ENCODE measurements at places on chromosomes 2 and 18.

- H3K27ac ChIP-seq, result no peak overlapping the region
- peaks cover 5% of the 10 kb centered on the region for H3K4me1 ChIP-seq
- H3K36me3 ChIP-seq, result no peaks in the 10 kb centered on the region
- no peak overlapping the region for H3K4me3 ChIP-seq
- no peaks in the 10 kb centered on the region for H3K27me3 ChIP-seq
These were observed 27.5 kb downstream of the TFCP2L1 start for GRCh38 chr2:121257480-121257840.

- H3K4me1 ChIP-seq, result peaks cover 6% of the 10 kb centered on the region
- no peak for DNase-seq
- no peaks in the 10 kb centered on the region for H3K36me3 ChIP-seq
- H3K27ac ChIP-seq, result no peak overlapping the region
These were observed 73.4 kb upstream of the SMAD7 start for GRCh38 chr18:49023938-49024803.

DNA sequence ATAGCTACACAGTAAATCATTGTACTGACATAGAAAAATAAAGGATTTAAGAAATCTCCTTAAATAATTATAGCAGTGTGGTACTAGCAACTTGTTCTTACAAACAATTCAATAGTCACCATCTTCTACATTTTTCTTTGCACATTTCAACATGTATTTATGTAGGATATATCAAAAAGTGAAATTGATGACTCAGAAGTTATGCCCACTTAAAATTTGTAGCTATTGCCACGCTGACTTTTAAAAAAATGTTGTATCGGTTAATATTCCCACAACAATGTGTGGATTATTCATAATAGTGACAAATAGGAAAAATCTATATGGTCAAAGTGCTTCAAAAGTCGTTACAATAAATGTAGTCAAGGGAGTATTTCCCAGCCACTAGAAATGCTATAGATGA lies 6.7 kb downstream of the TGFA start:
- no peak overlapping the region for H3K4me3 ChIP-seq
- H3K4me1 ChIP-seq, result no peaks in the 10 kb centered on the region
- no peak overlapping the region for H3K27ac ChIP-seq
- no peak for DNase-seq

DNA sequence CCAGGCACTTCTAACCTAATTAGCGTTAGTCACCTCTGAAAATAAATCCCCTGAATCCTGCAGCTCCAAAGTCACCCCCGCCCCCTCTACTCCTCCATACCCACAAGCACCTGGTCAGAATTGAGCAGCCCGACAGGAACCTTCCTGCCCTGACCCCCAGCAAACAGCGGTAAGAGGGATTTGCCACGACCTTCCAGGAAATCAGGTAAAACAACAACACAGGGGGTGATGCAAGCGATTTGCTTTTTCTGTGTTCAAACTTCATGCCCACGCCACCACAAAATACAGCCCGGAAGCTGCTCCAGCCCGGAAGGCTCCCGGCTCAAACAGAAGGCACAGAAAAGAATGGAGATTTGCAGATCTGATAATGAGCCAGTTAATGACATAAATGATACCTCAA lies 367.1 kb downstream of the GPD2 start:
- H3K4me3 ChIP-seq, result no peak overlapping the region
- H3K4me1 ChIP-seq, result no peaks in the 10 kb centered on the region
- H3K36me3 ChIP-seq, result no peaks in the 10 kb centered on the region
- no peaks in the 10 kb centered on the region for H3K27me3 ChIP-seq
- no peak for DNase-seq

- no peak overlapping the region for H3K4me3 ChIP-seq
- no peak overlapping the region for H3K27ac ChIP-seq
- H3K36me3 ChIP-seq, result no peaks in the 10 kb centered on the region
- peaks cover 2% of the 10 kb centered on the region for H3K27me3 ChIP-seq
- no peak for DNase-seq
These were observed 3.2 kb upstream of the NEU2 start for GRCh38 chr2:233029321-233029720.

GRCh38 chr2:149908726-149909683 lies 321.4 kb upstream of the MMADHC start:
- no peak overlapping the region for H3K4me3 ChIP-seq
- DNase-seq, result no peak
- no peaks in the 10 kb centered on the region for H3K36me3 ChIP-seq
- no peak overlapping the region for H3K27ac ChIP-seq
- H3K27me3 ChIP-seq, result no peaks in the 10 kb centered on the region

DNA sequence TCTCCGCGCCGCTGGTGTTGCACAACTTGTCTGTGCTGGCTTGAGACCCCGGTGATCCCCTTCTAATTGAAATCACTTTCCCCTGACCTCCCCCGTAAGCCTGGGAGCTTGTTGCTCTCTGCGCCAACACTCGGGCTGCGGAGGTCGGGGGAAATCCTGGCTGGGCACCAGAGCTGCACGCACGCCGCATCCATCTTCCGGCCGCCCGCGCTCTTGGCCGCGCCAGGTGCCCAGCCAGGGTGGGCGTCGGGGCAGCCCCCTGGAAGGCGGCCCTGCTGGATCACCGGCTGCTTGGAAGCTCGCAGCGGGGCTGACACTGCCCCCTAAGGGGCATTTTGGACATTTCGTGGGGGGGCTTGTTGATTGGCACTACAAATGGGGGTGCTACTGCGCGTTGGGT lies 280.3 kb upstream of the SKOR2 start:
- H3K4me1 ChIP-seq, result no peaks in the 10 kb centered on the region
- no peak overlapping the region for H3K27ac ChIP-seq
- peaks cover 95% of the 10 kb centered on the region for H3K27me3 ChIP-seq
- no peak overlapping the region for H3K4me3 ChIP-seq
- H3K36me3 ChIP-seq, result no peaks in the 10 kb centered on the region
- DNase-seq, result no peak

- no peak overlapping the region for H3K27ac ChIP-seq
- H3K4me1 ChIP-seq, result no peaks in the 10 kb centered on the region
- H3K4me3 ChIP-seq, result no peak overlapping the region
- no peaks in the 10 kb centered on the region for H3K36me3 ChIP-seq
- DNase-seq, result no peak
- no peaks in the 10 kb centered on the region for H3K27me3 ChIP-seq
These were observed 23.6 kb downstream of the KCNE4 start for GRCh38 chr2:223075301-223076270.
